ENCODE measurements at places on chromosomes 2 and 18. TPM values are rescaled to one million over a fixed set of nuclear protein-coding genes. Genes with fewer than 3 reads are reported as not detected.

PAX3 gene
- total RNA-seq: not detected

CDKL4 gene
- 3.7 TPM for total RNA-seq

GRCh38 chr2:121910139-121910538 lies 154.7 kb downstream of the TSN start:
- H3K36me3 ChIP-seq: no peaks in the 10 kb centered on the region
- H3K27ac ChIP-seq: no peak overlapping the region
- H3K4me3 ChIP-seq: no peak overlapping the region
- no peak for DNase-seq
- H3K4me1 ChIP-seq: no peaks in the 10 kb centered on the region

GRCh38 chr2:38722271-38723061 lies 28.7 kb downstream of the SRSF7 start:
- peaks cover 30% of the 10 kb centered on the region for H3K4me1 ChIP-seq
- H3K36me3 ChIP-seq: no peaks in the 10 kb centered on the region
- no peak for DNase-seq
- H3K4me3 ChIP-seq: no peak overlapping the region
- no peaks in the 10 kb centered on the region for H3K27me3 ChIP-seq

GRCh38 chr2:207784898-207785297 lies 15.2 kb upstream of the FZD5 start:
- H3K27ac ChIP-seq: no peak overlapping the region
- DNase-seq: no peak
- no peaks in the 10 kb centered on the region for H3K27me3 ChIP-seq
- no peak overlapping the region for H3K4me3 ChIP-seq
- no peaks in the 10 kb centered on the region for H3K4me1 ChIP-seq
- H3K36me3 ChIP-seq: no peaks in the 10 kb centered on the region

- H3K36me3 ChIP-seq: no peaks in the 10 kb centered on the region
- no peaks in the 10 kb centered on the region for H3K27me3 ChIP-seq
These were observed 83.3 kb downstream of the LIMS1 start for GRCh38 chr2:108617617-108618016.

LYPD6 gene
- 1.4 TPM for total RNA-seq

- H3K27me3 ChIP-seq: no peaks in the 10 kb centered on the region
- H3K4me1 ChIP-seq: no peaks in the 10 kb centered on the region
- no peaks in the 10 kb centered on the region for H3K36me3 ChIP-seq
- H3K27ac ChIP-seq: no peak overlapping the region
- no peak overlapping the region for H3K4me3 ChIP-seq
These were observed 163.3 kb upstream of the SERPINE2 start for GRCh38 chr2:224202281-224202865.

DNA sequence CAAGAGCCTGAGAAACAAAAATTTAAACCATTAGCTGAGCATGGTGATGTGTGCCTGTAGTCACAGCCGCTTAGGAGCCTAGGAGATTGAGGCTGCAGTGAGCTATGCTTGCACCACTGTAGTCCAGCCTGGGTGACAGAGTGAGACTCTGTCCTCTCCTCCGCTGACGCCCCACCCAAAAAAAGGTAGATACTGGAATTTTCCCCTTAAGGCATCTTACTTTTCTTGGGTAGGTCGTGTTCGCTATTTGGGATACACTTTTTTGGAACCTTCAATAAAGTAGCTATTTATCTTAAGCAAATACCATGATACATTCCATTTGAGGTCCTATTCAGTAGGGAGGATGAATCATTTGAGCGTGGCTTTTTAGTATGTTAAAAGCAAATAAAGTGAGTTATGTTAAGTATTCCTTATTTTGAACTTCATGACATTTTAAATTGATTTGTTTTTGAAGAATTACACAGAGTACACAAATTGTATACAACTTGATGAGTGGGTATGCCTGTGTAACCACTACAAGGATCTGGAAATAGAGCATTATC lies 38.7 kb downstream of the RALBP1 start:
- no peak overlapping the region for H3K27ac ChIP-seq
- H3K27me3 ChIP-seq: no peaks in the 10 kb centered on the region
- H3K4me1 ChIP-seq: peaks cover 27% of the 10 kb centered on the region
- DNase-seq: no peak

DNA sequence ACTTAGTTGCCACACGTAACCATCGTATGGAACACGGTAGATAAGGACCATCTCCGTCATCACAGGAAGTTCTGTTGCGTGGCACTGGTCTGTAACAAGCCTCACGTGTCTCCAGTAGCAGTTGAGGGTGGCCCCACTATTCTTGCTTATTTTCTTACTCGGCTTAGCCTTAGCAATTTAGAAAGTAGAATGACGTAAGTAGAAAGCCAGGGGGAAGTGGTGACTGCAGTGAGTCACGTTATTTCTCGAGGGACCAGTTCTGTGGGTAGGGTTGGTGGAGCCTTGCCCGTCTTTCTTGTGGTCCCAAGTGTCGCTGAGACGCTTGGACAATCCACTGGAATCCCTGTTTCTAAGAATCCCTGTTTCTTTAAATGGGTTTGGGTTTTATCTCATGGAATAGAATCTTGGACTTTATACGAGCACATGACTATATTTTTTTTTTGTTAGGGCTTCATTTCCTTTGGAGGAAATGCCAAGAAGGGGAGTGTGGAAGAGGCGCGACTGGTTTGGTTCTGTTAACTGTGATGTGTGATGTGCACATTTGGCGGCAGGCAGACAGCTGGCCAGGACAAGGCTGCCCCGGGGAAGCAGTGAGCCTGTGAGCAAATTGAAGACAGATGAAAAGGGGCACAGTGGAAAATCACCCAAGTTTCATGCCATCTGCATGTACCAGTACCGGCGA lies 96.2 kb downstream of the CABLES1 start:
- H3K4me1 ChIP-seq: peaks cover 54% of the 10 kb centered on the region
- peak overlapping the region; percentile 53 for H3K27ac ChIP-seq
- no peaks in the 10 kb centered on the region for H3K27me3 ChIP-seq

DNA sequence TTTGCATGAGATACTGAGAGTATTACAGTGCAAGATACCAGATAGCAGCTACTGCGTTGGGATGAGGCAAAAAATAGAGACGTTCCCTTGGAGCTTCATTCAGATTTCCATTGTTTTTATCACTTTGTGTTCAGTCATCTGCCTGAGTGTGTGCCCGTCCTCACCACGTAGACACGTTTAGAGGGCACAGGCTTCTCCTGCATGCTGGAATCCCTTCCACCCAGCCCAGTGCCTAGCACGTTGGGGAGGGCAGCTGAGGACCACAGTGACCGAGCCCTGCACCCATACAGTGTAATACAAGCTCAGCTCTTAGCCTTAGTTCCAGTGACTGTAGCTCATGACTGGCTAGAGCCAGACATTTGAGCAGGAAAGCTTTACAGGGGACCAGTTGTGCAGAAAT lies 134.7 kb downstream of the GBX2 start:
- H3K4me3 ChIP-seq: no peak overlapping the region
- H3K27me3 ChIP-seq: no peaks in the 10 kb centered on the region
- DNase-seq: no peak
- H3K4me1 ChIP-seq: no peaks in the 10 kb centered on the region

GRCh38 chr2:217185265-217185995 lies 325.6 kb upstream of the TNP1 start:
- H3K36me3 ChIP-seq: no peaks in the 10 kb centered on the region
- H3K27me3 ChIP-seq: no peaks in the 10 kb centered on the region
- H3K4me1 ChIP-seq: peaks cover 44% of the 10 kb centered on the region
- H3K4me3 ChIP-seq: no peak overlapping the region
- H3K27ac ChIP-seq: peak overlapping the region; percentile 76

DNA sequence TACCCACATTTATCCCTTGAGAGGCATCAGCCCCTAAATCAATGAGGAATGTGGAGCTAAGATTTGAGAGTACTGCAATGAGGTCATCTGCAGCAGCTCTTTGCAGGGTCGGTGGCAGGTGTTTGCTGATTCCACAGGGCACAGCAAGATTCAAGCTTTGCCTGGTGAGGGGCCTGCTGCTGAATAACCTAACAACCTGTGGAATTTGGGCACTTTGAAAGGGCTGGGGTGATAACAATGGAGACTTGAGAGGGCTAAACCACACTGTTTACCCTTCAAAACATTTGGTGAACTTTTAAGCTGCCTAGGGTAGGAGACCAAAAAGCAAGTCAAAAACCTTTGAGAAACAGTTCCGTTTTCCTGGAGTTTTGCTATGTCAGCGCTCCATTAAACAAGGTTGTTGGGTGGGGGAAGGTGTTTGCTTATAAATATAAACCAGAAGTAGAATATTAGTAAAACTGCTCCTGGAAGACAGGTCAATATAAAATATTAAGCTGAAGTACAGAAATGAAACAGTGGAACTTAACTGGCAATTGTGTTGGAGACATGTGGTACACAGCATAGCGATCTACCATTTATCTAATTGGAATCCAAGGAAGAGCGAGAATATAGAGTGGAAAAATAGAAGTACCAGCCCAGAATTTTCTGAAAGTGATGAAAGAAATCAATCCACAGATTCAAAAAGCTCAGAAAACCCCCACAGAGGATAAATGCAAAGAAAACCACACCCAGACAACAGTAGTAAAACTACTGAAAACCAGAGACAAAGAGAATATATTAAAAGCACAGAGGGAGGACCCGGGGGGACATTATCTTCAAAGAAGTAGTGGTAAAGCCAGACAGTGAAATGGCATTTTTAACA lies 15.7 kb downstream of the COPS8 start:
- H3K36me3 ChIP-seq: peaks cover 85% of the 10 kb centered on the region
- H3K4me1 ChIP-seq: no peaks in the 10 kb centered on the region
- H3K27ac ChIP-seq: no peak overlapping the region
- no peak overlapping the region for H3K4me3 ChIP-seq
- H3K27me3 ChIP-seq: no peaks in the 10 kb centered on the region

GRCh38 chr2:43209204-43209717 lies 17.1 kb downstream of the ZFP36L2 start:
- DNase-seq: no peak
- H3K36me3 ChIP-seq: no peaks in the 10 kb centered on the region
- H3K4me1 ChIP-seq: peaks cover 15% of the 10 kb centered on the region
- no peak overlapping the region for H3K27ac ChIP-seq
- no peaks in the 10 kb centered on the region for H3K27me3 ChIP-seq

ABCG8 gene
- not detected for total RNA-seq

DNA sequence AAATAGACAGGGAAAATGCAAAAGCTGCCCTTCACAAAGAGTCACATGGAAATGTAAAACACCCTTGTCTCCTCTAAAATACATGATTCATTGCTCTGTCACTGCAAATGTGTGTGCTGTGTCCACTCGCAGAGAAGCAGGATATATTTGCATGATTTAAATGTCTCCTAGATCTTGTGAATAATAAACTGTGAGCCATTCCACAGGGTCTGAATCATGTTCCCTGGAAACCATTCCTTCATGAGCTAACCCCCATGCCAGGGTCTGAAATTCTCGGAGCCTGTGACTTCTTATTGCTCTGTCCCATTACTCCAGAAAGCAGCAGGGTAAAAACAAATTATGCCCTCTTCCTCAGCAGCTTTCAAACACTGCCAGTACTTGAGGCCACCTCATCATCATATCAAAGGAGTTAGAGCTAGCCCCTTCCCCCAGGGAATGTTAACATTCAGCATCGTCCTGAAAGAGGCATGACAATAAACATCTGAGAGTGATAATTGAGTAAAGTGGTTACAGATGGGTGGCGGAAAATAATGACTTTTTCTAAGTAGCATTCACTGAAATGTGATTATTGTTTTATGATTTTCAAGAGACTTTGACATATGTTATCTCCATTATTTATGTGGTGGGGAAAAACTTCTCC lies 11.7 kb upstream of the CNGA3 start:
- H3K36me3 ChIP-seq: no peaks in the 10 kb centered on the region
- no peak overlapping the region for H3K4me3 ChIP-seq
- no peaks in the 10 kb centered on the region for H3K4me1 ChIP-seq
- peaks cover 2% of the 10 kb centered on the region for H3K27me3 ChIP-seq
- no peak overlapping the region for H3K27ac ChIP-seq

Measured in esophagus muscularis mucosa (tissue), 4 donors.